ENCODE measurements at places on chromosomes 12 and 14.

DNA sequence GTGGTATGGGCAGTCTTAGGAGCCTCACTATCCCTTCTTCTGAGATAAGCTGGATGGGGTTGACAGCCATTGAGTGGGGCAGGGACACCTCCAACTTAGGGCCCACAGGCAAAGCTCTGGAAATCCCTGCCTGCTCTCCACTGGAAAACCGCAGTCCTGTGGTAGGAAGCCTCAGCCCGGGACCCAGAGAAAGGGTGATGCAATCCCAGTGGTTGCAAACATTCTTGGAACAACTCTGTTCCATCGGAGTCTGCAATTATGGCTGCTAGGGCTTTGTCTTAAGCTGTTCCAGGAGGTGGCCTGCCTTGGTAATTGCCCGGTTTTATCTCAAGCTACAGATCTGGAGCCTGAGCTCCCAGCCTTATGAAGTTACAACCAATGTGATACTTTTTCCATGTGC is 133.4 kb downstream of the DICER1 start:
- no peak for DNase-seq

GRCh38 chr14:94001501-94002396 is 4.6 kb downstream of the CCDC197 start:
- peak; percentile 56 for DNase-seq

- DNase-seq = no peak
Observed at GRCh38 chr12:124440031-124440626, 127.3 kb downstream of the NCOR2 start.

- no peak for DNase-seq
Observed at GRCh38 chr12:42873401-42873800, 283.9 kb upstream of the PRICKLE1 start.

DNA sequence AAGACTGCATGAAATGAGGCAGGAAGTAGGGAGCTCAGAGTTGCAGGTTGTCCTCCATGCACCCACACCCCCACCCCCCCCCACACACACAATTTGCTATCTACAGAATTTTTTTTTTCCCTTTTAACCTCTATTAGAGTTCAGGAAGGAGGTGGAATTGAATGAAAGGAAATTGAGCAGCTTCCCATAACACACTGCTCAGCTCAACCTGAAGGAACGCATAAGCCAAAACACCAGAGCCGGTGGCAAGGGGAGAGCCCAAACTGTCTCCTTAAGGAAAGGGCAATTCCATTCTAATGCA is 74.1 kb downstream of the NUAK1 start:
- DNase-seq = no peak

- no peak for DNase-seq
Observed at GRCh38 chr12:4191642-4192041, 81.9 kb upstream of the CCND2 start.

DNA sequence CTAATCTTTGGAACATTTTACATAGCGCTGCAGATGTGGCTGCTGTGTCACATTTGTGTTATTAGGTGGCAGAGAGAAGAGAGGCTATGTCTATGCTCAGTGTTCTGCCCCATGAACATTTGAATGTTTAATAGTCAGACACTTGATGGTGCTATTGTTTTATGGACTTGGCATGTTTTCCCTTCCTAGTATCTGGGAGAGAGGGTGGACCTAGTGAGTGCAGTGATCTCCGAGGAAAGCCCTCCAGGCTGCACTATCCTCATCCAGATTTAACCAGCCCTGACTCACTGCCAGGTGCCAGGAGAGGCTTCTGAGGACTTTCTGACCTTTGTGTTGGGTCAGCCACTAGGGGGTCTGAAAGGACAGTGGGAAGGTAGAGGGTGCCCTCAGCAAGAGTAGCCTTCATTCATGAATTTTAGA is 24.3 kb downstream of the ZFC3H1 start:
- no peak for DNase-seq

DNA sequence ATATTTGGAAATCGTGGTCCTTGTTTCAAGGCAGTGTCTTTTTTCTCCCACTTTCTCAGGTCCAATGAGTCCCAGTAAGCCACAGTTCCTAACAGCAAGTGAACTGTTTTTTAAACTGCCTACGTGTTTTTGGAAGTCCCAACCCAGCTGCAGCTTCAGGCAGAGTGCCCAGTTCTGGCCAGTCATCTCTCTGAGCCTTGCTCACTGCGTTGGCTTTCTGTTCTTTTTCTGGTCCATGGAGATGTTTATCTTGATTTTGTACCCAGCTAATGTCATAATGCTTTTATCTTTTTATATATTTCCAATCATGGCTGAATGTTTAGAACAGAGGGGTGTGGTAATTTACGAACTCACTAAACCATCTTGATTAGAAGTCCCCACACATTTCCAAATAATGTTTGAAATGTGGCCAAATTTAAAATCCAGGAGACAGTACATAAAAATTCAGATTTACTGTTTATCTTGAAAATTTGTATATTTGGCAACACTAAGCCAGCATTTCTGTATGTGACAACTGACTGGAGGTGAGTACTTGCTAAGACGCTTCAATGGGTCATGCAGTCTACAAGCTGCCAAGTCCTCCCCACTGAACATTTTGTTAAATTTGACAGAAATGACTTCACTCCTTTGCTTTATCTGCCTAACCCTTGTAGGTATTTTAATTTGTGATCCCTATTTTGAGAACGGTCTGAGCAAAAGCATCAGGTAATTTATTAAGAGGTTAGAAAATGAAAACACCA is 46.1 kb upstream of the OTOGL start:
- DNase-seq = no peak

- no peak for DNase-seq
Observed at GRCh38 chr14:39912192-39913100, 480.2 kb upstream of the FBXO33 start.

DNA sequence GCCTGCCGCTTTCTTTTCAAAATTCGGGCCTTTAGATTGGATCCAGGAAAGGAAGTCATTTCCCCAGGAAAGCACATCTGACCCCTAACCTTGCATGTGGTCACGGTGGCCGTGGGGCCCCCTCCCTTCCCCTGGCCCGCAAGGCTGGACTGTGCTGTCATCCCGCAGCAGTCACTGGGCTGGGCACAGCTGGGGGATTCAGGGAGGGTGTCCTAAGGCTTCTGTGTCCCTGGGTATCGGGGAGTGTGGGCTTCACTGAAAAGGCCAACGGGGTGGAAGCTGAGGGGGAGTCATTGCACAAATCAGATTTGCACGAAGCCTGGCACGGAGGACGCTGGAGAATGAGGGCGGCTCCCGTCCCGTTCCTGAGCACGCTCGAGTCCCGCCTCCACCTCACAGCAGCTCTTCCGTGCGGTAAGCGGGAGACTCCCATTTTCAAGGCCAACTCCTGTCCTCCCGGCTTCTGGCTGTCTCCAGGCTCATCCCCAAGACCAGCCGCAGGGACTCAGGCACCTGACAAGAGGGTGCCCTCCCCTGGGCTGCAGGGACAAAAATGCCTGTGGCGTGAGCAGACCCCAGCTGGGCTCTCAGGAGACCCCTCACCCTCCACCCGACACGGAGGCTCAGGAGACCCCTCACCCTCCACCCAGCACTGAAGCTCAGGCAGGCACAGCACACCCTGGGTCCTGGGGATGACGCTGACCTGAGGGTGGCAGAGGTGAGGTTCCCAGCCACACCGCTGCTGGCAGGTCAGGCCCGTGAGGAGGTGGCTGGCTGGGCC is 9.6 kb downstream of the XRCC3 start:
- DNase-seq = no peak

DNA sequence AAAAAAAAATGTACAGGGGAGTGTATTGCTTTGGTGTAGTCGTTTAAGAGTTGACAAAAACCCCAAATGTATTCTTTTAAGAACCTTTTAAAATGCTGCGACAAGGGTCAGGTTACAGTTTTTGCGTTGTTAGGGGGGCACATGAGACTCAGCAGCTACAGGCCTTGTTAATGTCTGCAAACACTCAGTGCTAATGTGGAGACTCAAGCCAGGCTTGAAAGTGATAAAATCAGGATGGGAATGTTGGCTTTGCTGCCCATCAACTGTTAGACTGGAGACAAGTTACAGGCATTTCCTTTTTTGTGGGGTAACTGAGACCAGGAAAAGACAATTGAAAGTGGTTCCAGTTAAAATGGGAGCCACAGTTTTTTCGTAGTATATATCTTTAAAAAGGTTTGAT is 84.8 kb downstream of the PRKCH start:
- no peak for DNase-seq
